ENCODE measurements at places on chromosomes 11 and 22. TPM values are rescaled to one million over a fixed set of nuclear protein-coding genes. Genes with fewer than 3 reads are reported as not detected.

Gene ZNF143
- total RNA-seq, result 23.6 TPM

Gene ANGPTL5
- total RNA-seq, result not detected

- DNase-seq, result no peak
These were observed 19.9 kb downstream of the LARGE2 start for GRCh38 chr11:45942381-45942780.

DNA sequence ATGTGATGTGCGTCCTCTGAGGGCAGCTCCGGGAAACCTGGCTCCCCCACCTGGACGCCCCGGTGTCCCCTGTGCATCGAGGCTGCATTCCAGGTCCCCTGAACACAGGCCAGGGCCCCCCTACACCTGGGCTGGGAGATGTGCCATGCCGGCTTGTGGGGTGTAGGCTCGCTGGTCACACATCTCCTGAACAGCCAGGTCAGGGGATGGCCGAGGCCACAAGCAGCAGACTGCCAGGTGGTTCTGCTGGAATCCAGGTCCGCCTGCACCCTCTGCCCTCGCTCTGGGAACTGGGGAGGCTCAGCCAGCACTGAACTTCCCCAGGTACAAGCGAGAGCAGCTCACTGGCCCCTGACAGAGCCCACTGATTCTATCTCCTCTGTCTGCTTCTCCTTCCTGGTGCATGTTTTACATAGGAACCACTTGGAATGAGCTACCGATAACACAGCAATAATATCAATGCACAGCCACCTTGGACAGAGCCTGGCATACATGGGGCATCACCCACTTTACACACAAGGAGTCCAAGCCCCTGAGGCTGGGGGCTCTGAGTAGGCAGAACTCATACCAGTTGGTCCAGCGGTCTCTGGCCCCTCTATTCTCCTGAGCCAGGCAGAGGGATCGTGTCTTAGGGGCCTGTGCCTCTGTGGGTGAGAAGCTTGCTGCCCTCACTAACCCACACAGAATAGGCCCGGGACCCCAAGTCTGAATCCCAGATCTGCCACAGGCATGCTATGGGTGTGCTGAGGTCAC is 46.8 kb downstream of the TBX1 start:
- DNase-seq, result no peak

DNA sequence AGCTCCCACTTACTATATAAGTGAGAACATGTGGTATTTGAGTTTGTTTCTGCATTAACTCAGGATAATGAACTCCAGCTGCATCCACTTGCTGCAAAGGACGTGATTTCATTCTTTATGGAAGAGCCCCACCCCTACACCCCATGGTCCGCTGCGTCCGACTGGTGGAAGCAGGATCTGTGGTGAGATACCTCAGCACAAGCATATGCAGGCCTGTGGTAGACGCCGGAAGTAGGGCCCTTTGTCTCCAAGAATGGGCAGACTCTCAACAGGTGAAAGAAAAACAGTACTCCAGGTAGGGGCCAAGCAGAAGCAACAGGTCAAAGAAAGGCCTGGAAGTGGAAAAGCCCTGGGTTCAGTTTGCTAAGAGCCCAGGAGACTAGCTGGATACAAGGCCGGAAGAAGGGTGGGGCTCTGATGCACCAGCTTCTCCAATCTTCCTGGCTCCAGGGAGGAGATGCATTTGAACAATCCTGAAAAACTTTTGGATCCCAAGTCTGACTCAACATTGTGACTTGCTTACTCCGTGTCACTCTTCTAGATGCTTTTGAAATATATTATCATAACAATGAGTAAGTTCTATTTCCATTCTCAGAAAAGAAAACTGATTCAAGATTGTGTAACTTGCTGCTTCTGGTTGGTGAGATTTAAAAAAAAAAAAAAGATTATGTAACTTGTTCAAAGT is 30.4 kb downstream of the NEAT1 start:
- DNase-seq, result peak; percentile 73

Gene FGF4
- total RNA-seq, result not detected

DNA sequence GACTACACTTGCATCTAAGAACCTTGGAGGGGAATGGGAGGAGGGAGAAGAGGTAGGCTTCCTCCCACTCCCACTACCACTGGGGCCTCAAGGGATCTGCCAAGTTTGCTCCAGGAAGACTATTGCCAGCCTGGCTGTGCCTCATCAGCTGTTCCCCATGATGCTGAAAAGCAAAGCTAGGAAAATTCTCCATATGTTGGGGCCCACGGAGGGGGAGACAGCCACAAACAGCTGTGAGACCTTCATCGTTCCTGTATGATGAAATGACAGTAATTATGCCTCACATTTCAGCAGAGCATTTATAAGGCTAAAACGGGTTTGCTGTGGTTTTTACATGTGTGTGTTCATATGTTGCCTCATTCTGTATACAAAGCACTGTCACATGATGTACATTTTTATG is 6.7 kb downstream of the DSCAML1 start:
- DNase-seq, result no peak

All from mammary epithelial cell (primary cell).